ENCODE measurements at places on chromosomes 6 and 20.
A peak's percentile ranks its signal among the peaks of the same experiment; 100 is the strongest.

DNA sequence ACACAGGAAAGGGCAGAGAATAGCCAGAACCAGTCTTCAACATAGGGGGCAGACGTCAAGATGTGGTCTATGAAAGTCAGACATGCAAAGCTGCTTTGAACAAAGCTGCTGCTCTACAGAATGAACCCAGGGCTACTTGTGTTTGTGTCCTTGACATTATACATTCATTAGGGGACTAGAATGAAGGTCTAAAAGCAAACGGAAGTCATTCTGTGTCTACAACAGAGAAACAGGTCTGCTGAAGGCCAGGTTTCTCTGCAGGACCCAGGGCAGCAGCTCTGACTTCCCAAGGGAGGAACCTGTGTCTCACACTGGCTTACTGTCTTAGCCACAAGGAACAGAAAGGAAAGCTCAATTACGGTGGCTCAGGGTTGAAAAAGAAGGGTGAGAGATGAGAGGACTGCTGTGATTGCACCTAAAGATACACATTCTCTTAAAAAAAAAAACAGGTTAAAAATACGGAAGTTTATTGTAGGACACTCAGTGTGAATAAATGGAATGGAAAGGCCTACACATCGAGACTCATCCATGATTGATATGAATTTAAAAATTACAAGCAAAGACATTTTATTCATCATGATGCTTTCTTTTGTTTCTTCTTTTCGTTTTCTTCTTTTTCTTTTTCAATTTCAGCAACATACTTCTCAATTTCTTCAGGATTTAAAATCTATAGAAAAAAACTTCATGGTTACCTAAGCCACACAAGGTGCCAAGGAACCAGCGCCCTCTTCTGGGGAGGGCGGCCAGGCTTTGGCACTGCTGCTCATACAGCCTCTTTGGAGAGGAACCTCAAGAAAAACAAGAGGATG lies 6.7 kb downstream of the PSMA7 start:
- peak; percentile 36 for DNase-seq

- no peak for DNase-seq
Measured at GRCh38 chr6:123094795-123095194, 98.8 kb downstream of the CLVS2 start.

DNA sequence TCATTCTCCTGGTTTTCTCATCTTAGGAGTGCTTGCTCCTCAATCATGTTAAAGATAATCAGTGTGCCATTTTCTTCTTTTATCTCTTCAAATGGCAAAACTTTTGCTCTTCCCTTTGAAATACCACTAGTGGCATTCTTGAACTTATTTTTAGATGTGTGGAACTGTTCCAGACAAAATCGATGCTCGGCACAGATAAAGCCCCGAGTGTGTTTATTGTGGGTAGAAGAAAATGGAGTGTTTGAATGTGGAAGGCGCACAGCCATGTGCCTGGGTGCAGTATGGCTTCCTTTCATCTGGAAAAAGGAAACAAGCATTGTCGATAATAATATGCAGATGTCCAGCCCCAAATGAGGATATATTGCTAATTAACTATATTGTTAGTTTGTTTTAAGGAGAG lies 42.4 kb downstream of the ISM1 start:
- DNase-seq: no peak

- no peak for DNase-seq
Measured at GRCh38 chr6:87110636-87111035, 15.7 kb upstream of the CGA start.

DNA sequence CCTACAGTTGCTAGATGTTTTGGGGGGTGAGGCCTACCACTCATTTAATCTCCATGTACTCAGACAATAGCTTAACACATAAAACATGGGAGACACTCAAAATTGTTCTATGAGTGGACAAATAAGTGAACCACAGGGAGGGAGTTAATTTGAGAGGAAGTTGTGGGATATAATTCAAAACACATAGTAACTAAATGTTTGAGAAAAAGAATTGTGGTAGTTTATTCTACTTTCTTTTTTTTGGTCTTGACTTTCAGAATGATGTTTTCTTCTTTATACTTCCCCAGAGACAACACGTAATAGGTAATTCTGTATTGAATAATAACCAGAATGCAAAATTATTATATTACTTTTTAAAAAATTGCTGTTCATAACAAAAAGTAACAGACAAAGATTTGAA lies 453.8 kb downstream of the RFPL4B start:
- DNase-seq: no peak

GRCh38 chr6:138509371-138509770 lies 10.1 kb upstream of the NHSL1 start:
- no peak for DNase-seq

DNA sequence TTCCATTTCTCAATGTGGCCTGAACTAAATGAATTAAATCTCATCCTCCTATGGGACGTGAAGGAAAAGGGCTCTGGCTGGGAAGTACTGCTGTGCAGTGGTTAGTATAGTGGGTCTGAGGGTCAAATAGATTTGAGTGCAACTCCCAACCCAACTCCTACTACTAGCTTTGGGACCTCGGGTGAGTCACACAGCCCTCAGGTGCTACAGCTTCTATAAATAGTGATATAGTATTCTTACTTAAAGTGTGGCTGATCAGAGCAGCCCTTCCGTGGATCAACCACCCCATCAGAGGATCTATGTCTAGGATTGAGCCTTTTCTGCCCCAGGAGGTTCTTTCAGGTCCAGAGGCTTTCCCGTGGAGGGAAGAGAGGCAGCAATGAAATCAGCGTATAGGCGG lies 904 bp upstream of the UST start:
- no peak for DNase-seq

GRCh38 chr6:13373488-13373886 lies 45.1 kb upstream of the TBC1D7 start:
- no peak for DNase-seq

DNA sequence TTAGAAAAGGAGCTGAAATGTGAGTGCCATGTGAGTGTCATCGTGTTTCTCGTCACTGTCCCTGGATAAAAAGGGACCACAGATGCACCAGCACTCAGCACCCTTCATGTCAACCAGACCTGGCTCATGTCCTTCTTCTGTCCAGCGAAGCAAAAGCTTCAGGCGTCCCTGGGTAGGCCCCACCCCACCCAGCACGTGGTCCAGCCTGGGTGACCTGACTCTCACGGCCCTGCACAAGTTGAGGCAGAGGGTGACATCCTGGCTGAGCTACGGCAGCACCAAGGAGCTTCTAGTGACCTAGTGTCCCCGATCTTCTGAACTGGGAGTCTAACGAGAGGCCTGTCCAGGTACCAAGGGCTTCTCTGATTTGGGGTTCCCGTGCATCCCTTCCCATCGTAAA lies 37.8 kb downstream of the PSMG4 start:
- no peak for DNase-seq

GRCh38 chr6:117156741-117157140 lies 108.6 kb upstream of the VGLL2 start:
- no peak for DNase-seq

- DNase-seq: no peak
Measured at GRCh38 chr20:63047946-63048345, 41.2 kb upstream of the BHLHE23 start.

DNA sequence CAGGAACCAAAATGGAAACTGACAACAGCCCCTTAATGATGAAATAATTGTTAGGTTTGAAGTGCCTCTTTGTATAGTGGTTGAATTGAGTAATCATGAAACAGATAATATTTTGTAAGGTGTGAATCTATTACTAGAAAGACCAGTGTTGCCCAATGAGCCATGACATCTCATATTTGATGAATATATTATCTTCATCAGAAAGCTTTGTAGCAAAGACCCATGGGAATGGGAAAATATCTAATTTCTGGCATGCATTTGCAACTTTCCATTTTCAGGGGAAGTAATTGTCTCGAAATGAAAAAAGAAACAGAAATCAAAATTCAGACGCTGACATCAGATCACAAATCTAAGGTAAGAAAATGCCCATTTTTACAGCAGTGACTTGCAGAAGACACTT lies 57.3 kb upstream of the LAMP5 start:
- DNase-seq: no peak

GRCh38 chr6:551405-551804 lies 105.5 kb downstream of the HUS1B start:
- DNase-seq: no peak

GRCh38 chr20:57744206-57744605 lies 34.4 kb upstream of the PMEPA1 start:
- no peak for DNase-seq

- DNase-seq: no peak
Measured at GRCh38 chr20:44494681-44495080, 19.0 kb downstream of the TTPAL start.

DNA sequence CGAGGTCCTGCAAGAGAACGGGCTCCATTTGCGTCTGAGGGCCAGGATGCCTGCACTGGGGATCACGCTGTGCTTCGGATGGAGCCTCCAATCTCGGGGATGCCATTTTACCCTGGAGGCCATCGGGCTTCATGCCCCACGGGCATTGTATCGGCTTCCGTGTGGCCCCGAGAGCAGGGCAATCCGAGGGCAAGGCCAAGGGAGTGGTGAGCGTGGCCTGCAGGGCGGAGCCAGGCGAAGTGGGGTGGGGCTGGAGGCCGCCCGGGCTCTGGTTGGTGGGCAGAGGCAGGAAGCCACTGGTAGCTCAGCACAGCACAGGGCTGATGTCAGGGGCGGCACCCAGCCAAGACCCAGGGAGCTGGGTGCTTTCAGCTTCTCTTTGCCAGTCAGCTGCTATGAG lies 57.5 kb upstream of the BHLHE23 start:
- DNase-seq: no peak

DNA sequence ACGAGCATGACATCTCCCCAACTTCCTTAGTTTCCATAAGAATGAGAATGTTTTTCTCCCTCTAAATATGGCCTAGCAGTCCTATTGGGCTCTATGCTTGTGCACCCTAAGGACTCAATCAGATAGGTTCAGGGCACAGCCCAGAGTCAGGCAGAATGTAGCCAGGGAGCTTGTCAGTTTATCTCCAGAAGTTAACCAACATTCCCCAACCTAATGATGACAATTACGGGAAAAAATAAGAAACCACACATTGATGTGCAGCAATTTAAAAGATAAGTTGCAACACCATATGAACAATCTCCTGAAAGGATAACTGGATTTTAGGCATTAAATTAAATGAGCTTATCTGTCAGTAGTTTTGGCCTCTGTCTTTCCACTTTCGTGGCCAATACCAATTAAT lies 71.1 kb downstream of the HDDC2 start:
- no peak for DNase-seq

DNA sequence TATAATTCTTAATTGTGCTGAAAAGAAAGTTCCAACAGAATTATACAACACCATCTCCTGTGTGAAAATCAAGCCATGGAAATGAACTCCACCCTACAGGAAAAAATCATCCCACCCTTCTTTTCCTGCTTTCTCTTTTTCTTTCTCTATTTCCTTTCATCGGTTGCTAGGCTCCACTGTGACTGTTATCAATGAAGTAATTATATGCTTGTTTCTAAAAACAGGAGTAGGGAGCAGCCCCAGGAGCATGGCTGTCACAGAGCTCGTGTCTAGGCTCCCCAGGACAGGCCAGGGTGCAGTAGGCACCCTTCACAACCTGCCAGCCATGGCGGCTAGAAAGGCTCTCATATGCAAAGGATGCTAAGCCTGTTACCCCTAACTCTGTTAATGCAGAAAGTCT lies 13.0 kb downstream of the MPC1 start:
- no peak for DNase-seq

DNA sequence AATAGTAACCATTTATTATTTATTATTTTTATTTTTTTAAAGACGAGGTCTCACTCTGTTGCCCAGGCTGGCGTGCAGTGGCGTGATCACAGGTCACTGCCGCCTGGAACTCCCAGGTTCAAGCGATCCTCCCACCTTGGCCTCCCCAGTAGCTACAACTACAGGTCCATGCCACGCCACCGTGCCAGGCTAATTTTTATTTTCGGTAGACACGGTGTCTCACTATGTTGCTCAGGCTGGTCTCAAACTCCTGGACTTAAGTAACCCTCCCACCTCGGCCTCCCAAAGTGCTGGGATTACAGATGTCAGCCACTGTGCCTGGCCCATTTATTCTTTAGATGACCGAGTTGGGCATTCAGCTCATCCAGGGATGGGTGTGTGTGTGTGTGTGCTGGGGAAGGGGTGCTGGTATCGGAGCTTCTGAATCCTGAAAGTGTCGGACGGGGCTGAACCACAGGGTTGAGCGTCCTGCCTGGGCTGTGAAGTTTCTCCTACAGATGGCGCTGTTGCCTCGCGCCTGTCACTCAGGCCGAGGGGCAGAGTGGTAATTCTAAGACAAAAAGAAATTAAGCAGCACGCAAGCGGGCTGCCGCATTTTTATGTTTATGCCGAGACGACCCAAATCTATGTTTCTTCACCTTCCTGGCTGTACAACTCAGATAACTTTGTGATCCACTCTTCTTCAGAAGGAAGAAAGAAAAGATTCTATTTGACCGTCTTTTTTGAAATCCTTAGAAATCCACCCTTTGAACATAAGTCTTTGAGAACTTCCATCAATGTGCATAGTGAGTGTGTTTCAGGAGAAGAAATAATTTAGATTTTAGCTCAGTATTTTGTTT lies 252.8 kb downstream of the CDH26 start:
- DNase-seq: no peak

GRCh38 chr6:142406131-142406530 lies 104.3 kb downstream of the ADGRG6 start:
- DNase-seq: no peak

DNA sequence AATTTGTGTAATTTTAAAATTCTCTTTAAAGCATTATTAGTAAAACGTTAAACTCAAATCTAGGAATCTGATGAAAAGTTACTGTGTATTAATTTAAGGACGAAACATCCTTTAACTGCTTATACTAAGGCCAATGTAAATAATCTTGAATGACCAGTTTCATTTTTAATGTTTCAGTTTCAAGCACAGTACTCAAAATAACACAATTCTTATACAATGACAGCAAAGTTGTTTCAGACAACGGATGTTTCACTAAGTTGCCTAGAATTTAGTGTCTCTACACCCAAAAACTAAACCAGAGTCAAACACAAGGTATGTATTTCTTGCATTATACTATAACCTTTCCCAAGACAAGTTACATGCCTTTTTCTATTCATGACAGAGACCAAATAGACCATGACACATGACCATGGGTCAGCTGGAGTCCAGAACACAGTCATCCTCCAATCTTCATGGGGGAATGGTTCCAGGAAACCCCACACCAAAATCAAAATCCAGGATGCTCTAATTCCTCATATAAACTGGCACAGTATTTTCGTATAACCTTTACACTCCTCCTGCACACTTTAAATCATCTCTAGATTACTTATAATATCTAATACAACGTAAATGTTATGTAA lies 7.7 kb downstream of the PHIP start:
- no peak for DNase-seq

DNA sequence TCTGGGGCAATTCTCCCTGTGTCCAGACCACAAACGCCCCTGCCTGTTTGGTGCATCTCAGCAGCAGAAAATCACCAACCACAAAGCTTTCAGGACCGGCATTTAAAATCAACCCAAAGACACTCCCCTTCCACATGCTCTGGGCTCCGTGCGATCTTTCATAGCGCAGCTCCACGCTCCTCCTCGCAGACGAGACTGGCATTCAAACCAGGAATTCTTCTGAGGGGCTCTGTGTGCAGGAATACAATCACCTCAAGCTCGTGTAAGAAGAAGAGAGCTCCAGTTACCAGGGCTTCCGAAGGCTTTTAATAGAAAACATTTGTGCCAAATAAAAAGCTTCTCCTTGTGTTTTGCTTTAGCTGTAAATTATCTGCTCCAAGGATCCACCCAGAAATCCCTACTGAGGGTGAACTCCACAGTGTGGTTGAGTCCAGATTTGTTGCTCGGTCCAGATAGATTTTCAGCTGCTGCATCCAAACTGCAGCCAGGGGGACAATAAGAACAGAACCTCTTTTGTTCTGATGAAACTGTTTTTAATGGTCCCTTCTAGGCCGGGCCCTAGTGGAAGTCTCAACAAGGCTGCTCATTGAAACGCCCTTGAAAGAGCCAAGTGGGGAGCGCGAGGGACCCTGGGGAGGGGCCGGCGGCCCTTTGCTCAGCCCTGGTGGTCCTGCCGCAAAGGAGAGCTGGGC lies 16.4 kb upstream of the BMP7 start:
- no peak for DNase-seq
